ENCODE measurements at places on chromosomes 2 and 18.

DNA sequence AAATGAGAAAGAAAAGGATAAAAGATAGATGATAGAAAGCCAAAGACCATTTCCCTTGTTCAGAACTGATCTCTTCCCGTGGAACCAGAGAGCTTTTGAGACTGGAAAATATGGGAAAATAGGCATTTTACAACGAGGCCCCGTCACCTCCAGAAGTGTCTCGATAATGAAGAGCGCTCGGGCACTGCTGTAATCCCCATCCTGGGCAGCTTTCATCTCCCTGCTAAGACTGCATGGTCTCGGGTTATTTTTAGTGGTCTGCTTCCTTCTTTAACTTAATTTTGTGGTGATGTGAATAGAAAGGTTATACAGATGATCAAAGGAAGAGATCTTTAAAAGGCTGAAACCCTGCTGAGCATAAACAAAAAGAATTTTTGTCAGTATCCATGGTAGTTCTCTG is 176.6 kb downstream of the METTL4 start:
- DNase-seq, result no peak

DNA sequence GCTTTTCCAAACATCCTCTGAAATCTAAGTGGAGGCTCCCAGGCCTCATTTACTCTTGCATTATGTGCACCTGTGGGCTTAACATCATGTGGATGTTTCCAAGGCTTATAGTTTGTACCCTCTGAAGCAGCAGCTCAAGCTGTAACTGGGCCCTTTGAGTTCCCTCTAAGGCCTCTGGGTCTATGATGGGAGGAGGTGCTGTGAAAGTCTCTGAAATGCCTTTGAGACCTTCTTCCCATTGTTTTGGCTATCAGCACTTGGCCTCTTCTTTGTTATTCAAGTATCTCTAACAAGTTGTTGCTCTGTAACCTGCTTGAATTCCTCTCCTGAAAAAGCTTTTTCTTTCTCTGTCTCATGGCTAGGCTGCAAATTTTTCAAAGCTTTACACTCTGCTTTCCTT is 58.1 kb upstream of the MYT1L start:
- no peak for DNase-seq

DNA sequence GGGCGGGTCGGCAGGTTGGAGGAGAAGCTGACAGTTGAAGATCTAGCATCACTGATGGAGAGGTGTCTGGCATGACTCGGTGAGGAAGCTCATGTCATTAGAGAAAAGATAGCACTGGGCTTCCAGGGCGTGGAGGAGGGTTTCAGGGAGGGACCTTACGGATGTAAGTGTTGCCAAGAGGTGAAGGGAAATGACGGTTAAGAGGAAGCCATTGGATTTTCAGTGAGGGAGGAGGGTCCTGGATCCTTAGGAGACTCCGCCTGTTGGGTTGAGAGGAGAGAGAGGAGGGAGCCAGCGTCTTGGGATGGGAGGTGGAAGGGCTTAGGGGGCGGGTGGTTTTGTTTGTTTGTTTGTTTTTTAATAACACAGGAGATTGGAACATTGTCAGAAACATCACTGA is 103.2 kb downstream of the WDSUB1 start:
- DNase-seq, result no peak

DNA sequence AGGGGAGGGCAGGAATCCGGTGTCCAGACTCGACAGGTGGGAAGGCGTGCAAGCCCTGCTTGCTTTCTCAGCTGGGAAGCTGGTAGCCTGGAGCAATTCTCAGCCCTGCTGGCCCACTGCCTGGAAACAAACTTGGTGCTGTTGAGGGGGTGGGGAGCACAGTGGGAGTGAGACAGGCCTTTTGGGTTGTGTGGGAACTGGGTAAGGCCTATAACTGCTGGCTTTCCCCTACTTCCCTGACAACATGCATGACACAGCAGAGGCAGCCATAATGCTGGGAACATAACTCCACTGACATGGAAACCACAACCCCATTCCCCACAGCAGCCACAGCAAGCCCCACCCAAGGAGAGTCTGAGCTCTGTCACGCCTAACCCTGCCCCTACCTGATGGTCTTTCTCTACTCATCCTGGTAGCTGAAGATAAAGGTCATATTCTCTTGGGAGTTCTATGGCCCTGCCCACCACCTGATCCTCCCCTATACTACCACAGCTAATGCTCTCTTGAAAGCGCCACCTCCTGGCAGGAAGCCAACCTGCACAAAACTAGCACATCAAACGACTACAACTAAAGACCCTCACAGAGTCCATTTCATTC is 122.9 kb upstream of the ACVR1C start:
- no peak for DNase-seq

- DNase-seq, result no peak
Measured at GRCh38 chr2:217449444-217449843, 553.4 kb downstream of the TNS1 start.

- DNase-seq, result no peak
Measured at GRCh38 chr2:29129586-29130281, 14.5 kb downstream of the CLIP4 start.

DNA sequence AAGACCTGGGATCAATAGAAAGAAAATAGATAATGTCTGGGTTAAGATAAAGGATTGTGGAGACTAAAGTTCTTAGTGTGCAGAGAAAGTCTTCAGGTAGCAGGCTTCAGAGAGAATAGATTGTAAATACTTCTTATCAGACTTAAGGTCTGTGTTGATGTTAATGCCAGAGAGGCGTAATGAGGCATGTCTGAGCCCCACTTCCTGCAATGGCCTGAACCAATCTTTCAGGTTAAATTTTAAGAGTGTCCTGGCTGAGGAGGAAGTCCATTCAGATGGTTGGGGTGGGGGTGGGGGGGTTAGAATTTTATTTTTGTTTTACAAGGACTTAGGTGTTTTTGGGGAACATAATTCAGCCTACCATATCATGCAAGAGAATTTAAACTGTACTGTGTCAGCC is 129.5 kb downstream of the EVA1A start:
- no peak for DNase-seq

GRCh38 chr18:63224630-63225029 is 94.9 kb downstream of the BCL2 start:
- DNase-seq, result no peak

DNA sequence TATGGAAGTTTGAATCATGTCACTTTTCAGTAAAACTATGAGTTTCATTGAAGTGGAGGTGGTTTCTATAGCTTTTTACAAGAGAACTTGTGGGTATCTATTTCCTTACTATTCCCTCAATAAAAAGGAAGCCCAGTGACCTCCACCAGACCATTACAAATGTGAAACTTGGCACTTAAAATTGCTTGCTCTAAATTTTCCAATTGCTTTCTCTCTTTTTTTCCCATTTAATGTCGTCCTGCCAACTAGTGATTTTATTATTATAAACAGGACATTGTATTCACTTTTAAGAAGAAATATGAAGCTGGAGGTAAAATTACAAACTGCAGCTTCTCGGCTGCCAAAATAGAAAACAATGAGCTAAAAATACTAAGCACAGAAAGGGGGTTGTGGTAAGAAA is 208.2 kb upstream of the ALPP start:
- peak; percentile 8 for DNase-seq

DNA sequence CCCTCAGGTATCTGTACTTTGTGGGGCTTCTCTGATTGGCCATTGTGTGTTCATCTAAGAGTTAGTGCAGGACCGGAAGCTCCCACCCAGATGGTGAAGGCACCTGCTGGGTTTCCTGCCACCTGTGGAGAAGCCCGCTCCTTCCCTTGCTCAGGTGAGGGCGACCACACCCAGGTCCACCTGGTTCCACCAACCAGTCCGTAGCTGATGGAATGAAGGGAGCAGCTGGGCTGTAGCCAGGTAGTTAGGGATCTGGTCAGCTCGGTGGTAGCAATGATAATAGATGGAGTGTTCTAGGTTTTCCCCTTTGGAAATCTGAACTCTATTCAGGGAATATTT is 16.0 kb downstream of the SH3BP4 start:
- no peak for DNase-seq

GRCh38 chr18:24837066-24837465 is 376.6 kb downstream of the HRH4 start:
- no peak for DNase-seq

DNA sequence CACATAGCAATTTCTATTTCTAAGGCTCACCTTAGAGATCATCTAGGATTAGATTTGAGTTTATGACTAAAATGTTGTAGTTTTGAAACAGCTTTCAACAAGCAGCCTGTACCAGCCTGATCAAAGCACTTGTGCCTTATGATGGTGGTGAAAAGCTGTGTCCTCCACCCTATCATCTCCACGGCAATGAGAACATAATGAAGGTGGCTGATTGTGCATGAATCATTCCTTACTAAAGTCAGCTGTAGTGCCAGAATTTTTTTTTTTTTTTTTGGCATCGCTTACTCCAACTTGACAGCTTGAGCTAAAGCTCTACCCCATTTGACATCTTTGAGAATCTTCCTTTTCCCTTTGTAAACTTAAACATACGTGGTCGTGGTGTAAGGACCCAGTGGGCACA is 86.0 kb downstream of the DCC start:
- DNase-seq, result no peak

DNA sequence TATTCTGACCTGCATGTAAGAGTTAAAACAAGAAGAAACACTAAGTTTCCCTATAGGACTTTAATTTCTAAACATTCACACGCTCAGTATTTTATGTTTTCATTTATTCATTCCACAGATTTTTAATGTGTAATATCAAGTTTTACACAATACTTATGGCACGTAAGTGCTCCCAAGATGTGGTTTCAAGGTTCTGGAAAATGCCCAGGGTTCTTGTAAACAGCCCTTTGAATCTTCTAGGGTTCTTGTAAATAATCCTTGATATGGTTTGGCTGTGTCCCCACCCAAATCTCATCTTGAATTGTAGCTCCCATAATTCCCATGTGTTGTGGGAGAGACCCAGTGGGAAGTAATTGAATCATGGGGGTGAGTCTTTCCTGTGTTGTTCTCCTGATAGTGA is 383.0 kb downstream of the TXNL1 start:
- no peak for DNase-seq

DNA sequence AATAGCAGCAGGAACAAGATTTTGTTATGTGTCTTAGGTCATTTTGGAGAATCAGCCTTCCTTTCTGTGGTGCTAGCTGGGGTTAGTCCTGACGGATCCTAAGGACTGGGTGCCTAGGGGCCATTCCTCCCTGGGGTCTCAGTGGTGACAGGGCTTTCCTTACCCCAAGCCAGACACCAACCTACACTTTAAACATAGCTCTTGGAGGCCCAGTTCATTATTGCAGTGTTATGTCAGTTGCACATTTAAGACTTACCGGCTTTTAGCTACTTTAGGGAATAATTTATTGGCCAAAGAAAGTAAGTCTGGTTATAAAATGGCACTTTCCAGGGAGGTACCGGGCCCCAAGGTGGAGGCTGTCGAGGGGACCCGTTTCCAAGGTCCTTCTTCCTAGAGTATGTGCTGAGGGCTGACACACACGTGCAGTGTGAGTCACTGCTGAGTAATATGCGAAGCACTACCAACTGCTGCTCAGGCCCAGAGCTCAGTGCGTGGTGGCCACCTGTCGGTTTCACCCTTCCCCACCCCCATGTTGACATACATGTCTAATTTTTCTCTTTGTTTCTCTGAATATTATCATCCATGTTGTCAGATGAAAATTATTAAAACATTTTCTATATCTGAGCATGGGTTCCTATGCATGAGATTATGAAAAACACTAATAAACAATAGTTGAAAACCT is 37.0 kb upstream of the GRHL1 start:
- no peak for DNase-seq

DNA sequence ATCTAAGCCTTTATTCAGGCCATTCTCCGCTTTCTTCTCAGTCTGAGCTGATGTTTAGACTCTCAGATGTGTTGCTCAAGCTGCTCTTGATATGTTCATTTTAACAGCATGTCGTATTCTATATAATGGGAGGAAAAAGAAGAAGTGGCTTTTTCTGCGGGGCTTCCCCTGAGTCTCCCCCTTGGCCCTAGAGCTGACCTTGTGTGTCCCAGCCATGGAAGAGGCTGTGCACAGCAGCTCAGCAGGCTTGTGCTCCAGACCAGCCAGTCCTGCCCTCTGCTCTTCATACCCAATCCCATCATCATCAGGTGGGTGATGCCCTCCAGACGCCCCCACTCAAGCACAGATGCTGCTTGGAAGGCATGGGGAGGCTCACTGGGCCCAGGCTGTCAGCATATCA is 155.1 kb upstream of the CELF4 start:
- DNase-seq, result no peak

DNA sequence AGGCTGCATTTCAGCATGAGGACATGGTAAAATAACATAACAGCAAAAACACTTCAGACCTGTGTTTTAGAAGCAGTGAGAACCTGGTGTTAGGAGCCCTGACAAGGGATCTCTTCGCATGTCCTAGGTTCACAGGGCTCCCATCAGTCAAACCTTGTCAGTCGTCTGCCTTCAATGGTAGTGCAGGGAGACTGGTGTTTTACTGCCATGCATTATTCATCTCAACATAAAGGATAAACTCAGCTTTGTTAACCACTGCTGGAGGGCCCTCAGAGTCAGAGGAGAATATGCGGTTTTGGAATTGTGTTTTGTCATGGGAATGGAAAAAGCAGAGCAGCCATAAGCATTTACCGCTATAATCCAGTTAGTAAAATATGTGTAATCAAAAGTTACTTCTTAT is 275.9 kb upstream of the GCFC2 start:
- DNase-seq, result no peak

DNA sequence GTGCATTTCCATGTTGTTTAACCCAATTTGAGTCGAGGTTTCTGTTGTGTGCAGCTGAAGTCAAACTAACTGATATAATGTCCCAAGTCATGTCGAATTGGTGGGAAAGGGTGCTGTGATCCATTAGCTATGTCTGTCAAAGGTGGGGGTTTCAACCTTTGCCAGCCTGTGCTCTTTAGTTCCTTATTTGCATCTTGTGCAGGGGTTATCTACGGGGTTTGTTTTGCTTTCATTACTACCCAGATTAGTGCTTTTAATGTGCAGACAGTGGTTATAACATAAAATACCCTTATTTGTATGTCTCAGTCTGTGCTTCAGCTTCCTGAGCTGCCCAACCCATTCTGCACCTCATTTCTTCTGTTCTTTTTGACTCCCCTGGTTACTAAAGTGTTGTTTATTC is 271.9 kb upstream of the CXCR4 start:
- DNase-seq, result no peak

- DNase-seq, result no peak
Measured at GRCh38 chr18:62625019-62625418, 90.3 kb upstream of the PHLPP1 start.

DNA sequence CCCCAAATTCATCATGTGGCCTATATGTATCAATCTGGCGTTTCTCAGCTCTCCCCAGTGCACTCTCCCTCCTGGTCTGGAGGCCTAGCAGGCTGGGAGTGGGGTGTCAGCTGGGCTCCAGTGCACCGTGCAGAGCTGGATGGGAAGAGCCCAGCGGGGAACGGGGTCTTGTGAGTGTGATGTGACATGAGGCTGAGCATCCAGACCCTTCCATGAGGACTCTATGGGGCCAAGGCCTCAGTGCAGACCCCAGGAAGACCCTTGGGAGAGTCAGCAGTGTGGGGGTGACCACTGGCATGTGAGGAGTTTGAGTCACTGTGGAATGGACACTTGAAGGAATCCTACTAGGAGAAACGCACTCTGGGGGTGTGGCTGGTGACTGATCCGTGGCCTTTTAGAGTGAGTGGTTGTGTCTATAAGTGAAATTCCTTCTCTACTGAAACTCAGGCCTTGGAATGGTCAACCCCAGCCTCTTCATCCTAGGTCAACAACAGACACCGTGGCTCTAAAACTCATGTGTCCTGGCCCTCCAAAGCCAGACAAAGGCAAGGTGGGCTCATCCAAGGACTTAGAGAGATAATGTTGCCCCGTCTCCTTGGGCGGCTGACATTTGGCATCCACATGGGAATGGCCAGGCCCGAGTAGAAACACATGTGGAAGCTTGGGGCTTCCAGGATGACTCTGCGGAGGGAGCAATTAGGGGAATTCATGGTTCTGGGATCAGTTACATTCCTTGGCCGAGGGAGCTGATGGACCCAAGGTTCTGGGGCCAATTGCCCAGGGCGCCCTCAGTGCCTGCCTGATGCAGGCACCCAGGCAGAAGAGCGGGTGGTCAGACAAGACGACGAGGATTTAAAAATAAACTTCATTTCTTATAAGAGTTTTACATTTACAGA is 156.0 kb upstream of the TWIST2 start:
- no peak for DNase-seq

Data from putamen (tissue), 1 donor.